GM12892 (cell line): ENCODE measurements at places on chromosomes 5 and 9.

- no peak for DNase-seq
Measured at GRCh38 chr9:113390192-113390960, 10.7 kb downstream of the ALAD start.

- DNase-seq, result no peak
Measured at GRCh38 chr9:124267271-124267807, 9.6 kb downstream of the NEK6 start.

DNA sequence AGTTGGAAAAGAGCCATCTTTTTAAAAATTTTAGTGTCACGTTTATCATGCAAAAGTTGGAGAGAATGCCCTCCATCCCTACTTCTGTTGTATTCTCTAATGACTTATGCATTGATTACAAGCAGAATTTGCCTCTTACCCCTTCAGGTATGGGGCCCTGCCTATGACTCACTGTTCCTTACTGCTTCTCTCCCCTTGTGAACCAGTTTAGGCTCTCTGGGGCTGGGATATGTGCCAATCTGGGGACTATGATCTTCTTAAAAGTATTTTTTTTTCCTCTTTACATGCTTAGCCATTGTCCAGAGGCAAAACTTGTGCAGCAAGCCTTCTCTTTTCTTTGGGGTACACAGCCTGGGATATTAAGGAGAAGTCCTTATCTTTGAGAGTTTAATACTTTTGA lies 37.4 kb downstream of the CAMK4 start:
- DNase-seq, result no peak

DNA sequence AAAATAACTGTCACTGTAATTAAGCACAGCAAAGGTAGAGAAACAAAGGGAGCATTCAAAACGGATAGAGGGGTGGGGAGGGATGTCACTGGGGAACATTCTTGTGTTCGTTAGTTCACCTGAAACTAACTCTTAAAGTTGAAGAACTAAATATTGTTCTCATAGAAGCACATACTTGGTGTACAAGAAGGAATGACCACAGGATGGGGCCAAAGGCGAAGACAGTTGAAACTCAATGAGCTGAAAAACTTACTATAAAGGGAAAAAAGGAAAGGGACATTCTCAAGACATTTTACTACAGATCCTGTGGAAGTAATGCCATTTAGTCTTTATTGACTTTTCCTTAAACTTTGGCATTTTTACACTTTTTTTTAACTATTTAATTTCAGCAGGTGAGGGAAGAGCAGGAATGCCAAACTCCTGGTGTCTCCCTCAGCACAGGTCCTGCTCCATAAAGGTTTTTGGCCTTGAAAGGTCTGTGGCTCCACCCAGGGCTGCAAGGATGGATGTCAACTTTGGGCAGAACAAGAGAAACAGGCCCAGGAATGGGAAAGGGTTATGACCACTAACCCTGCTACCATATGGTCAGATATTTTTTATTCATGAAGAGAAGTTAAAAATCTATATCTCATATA lies 197.6 kb upstream of the RASA1 start:
- DNase-seq, result no peak

GRCh38 chr5:5164163-5164562 lies 24.0 kb downstream of the ADAMTS16 start:
- no peak for DNase-seq

DNA sequence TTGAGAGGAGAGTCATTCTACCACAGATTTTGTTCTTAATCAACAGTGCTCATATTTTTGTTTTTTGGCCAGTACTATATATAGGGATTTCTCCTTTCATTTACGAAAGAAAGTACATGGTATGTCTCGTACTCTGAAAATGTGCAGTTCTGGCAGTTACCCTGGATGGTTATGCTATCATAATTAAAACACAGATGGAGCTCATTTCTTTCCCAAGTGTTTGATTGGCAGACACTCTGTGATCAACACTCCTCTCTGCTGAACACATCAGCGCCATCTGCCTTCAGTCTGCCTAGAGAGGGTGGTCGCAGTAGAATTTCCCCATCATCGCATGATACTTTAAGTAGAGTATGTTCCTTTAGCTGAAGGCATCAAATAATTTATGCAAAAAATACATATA lies 64.5 kb downstream of the PAM start:
- DNase-seq, result no peak

DNA sequence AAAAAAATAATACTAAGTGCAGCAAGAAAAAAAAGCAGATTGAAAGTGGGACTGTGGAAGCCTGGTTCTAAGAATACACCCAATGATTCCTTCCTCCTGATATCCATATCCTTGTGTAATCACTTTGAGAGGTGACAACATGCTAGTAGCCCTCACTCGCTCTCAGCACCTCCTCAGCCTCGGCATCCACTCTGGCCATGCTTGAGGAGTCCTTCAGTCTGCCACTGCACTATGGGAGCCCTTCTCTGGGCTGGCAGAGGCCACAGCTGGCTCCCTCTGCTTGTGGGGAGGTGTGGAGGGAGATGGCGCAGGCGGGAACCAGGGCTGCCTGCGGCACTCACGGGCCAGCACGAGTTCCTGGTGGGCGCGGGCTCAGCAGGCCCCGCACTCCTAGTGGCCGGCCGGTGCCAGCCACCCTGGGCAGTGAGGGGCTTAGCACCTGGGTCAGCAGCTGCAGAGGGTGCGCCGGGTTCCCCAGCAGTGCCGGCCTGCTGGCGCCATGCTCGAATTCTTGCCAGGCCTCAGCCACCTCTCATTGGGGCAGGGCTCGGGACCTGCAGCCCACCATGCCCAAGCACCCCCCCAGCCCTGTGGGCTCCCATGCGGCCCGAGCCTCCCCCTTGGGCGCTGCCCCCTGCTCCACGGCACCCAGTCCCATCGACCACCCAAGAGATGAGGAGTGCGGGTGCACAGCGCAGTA lies 24.5 kb upstream of the SELENOP start:
- no peak for DNase-seq

GRCh38 chr5:129670957-129671500 lies 76.9 kb upstream of the MINAR2 start:
- DNase-seq, result no peak

DNA sequence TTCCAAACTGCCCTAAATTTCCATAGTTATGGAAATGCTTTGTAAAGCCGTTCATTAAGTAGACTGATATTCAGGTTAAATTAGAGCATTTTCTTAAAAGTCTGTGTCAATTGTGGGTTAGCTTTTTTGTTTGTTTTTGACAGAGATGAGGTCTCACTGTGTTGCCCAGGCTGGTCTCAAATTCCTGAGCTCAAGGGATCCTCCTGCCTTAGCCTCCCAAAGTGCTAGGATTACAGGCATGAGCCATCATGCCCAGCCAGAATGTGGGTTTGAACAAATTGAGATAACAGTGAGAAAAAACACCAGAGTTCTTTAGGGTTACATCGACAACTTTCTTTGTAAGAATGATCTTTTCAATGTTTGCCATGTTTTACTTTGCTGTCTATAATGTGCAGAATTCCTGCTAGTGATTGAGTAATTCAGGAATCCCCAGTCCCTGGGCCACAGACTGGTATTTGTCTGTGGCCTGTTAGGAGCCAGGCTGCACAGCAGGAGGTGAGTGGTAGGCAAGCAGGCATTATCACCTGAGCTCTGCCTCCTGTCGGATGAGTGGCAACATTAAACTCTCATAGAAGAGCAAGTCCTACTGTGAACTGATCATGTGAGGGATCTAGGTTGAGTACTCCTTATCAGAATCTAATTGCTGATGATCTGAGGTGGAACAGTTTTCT lies 80.5 kb downstream of the RAI14 start:
- no peak for DNase-seq

DNA sequence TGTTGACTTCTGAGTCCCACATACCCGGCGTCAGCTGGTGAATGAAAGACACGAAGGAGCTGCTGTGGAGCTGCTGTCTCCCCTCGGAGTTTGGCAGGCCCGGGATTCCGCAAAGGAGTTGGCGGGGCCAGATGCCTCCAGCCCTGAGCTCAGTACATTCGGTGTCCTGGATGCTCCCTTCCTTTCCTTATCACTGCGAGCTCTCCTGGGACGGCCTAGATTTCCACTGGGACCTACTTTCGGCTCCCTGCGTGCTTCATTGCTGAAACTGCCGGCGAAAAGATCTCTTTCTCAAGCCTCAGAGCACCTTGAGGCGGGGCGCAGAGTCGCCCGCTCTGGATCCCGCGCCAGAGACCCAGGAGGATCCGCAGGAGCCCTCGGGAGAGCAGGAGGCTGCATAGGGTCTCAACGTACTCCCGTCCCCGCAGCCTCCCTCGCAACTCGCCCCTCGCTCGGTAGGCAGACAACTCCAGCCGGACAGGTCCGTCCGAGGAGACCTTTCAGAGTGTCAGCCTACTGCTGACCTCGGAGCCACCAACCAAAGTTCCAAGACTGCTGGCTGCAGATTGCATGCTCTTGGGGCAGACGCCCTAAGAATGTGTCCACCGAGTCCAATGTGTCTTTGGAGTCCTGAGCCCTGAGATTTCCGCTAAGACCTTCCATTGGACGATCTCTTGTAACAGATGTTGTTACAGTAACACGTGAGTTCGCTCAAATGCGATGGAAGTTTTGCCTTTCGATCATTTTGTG lies 6.1 kb downstream of the ANXA2R start:
- no peak for DNase-seq

GRCh38 chr5:169861934-169862333 lies 118.4 kb downstream of the INSYN2B start:
- DNase-seq, result no peak
